ENCODE measurements at places on chromosomes 11 and 22.

DNA sequence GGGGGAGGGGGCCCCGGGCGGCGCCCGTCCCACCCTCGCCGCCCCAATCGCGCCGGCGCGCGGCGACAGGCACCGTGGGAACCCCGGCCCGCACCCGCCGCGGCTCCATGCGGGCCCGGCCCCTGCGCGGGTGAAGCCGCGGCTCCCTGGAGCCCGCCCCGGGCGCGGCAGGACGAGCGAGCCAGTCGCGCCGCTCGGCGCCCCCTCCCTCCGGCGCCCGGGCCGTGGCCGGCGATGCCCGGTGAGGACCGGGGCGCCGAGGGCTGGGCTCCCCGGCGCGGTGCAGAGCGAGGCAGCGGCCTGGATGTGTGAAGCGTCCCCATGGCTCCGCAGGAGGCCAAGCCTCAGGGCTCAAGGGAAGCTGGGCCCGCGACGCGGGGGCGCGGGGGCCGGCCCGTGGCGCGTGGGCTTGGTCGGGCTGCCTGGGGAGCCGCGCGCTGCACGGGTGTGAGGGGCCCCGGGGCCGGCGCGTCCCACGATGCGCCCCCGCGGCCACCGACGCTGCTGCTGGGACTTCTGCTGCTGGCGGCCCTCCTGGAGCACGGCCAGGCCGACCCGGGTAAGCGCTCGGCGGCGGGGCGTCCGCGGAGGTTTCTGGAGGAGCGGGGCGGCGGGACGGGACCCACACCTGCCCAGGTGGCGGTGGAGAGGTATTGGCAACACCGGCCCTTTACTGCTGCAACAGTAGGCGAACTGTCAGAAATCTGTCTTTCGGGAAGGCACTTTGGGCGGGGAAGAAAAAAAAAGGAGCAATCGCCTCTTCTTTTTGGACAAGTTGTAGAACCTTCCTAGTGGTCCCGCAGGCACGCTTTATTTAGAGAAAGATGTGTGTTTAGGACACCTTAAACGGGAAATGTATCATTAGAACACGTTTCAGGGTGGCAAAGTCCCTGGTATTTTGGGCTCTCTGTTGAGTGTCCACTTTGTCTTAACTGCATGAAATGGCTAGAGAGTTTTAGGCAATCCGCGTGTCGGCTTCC lies 119.4 kb downstream of the HIPK3 start:
- peak; percentile 19 for DNase-seq

DNA sequence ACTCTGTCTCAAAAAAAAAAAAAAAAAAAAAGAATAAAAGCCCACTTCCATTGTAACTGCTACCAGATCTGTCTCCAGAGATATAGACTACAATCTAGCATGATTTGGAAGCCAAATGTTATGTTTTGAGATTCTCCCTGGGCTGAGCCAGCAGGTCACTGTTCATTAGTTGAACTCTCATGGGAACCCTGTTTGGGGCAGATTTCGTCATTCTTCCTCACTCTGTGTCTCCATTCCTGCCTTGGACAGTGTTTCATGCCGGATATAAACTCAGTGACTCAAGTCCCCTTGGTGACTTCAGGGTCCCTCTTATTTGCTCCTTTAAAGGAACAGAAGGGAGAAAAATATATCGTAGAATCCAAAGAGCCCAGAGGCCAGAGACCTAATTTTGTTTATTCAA lies 378.1 kb downstream of the LARGE1 start:
- no peak for DNase-seq

DNA sequence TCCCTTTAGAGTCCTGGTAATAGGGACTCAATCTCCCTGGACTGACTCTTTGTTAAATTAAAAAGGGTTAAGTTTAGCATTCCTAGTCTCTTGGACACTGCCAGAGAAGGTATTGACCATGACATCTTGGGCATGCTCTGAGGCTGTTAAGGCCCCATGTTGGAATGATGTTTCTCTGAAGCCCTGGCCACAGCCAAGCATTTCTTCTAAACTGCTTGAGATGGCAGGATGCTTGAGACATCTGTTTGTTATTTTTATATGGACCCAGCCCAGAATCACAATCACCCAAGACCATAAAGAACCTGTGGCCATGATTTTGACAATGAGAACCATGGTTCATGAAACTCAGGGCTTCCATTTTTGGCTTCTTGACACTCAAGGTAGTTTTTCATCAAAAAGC lies 5.5 kb upstream of the ANKK1 start:
- DNase-seq, result no peak

DNA sequence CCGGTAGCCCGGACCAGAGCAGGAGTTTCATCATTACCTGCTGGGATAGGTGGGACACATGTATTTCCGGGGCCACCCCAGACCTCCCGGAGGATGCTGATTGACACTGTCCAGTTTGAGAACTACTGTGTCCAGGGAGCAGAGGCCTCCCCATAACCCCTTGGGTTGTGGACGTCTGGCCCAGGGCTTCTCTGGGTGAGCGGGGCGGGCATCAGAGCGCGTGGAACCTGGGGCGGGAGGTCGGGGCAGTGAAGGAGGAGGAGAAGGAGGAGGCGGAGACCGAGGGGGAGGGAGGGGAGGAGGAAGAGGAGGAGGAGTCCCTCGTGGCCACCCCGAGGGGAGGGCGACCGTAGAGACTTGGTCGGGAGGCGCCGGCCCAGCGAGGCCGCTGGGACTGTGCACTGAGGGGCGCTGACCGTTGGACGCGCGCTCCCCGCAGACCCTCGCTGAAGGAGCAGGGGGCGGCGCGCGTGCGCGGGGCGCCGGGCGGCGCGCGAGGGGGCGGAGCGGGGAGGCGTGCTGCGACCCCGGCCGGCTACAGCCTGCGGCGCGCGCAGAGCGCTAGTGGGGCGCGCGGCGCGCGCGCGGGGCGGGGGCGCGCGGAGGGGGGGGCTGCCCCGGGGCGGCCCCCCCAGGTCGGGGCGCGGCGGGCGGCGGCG lies at the start of gene GRK3:
TSS of gene GRK3 (plus strand) at position 356 of the 659 bp plus-strand sequence. CDS start 366 bp downstream, outside the sequence.
- DNase-seq, result peak; percentile 17

DNA sequence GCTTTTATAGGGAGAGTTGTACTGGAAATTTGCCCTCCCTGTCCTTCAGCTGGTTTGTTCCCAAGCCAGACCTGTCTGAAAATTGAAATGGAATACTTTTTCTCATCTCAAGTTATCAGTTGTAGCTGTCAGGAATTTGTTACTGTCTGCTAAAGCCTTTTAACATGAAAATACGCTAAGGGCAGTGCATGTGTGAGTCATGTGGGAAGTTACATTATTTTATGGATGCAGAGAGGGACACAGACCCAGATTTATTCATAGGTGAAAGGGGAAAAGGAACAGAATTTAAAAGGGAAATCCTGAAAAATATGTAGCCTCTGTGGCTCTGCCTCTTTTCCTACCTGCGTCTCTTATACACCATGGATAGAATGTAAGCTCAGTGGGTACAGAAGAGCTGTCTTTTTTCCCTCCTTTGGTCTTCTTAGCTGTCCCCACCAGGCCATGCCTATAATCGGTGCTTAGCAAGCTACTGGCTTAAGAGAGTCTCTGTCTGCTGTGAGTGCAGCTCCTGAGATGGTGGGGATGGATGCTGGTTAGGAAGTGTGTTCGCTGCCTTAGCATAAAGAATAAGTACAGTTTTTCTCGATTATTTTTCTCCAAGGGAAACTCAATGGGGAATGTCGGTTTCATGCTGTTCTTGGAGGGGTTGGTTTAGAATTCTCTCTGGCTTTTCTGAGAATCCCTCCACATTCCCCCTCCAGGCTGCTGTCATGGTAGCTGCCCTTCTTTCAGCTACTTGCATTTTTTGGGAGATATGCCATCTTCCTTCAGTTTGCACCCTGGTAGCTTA lies 166.8 kb downstream of the TEAD1 start:
- peak; percentile 45 for DNase-seq

GRCh38 chr11:17864478-17864941 lies 129.9 kb downstream of the KCNC1 start:
- peak; percentile 20 for DNase-seq

DNA sequence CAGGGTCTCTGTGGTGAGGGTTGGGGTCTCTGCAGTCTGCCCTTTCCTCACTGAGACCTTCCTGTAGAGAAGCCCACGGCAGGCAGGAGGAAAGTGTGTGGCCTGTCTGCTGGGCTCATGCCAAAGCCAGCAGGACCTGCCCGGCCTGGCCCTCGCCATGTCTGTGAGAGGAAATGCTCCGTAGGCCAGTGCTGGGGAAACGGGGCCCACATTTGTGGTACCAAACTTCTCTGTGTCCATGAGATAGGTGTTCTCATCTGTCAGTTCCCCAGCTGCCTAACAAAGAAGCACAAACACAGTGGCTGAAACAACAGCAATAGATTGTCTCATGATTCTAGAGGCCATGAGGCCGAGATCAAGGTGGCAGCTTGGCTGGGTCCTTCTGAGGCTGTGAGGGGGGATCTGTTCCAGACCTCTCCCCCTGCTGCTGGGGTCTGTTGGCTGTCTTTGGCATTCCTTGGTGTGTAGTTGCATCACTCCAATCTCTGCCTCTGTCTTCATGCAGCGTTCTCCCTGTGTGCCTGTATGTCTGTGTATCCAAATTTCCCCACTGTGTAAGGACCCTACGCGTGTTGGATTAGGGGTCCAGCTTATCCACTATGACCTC lies 772.5 kb downstream of the TBC1D22A start:
- DNase-seq, result no peak

DNA sequence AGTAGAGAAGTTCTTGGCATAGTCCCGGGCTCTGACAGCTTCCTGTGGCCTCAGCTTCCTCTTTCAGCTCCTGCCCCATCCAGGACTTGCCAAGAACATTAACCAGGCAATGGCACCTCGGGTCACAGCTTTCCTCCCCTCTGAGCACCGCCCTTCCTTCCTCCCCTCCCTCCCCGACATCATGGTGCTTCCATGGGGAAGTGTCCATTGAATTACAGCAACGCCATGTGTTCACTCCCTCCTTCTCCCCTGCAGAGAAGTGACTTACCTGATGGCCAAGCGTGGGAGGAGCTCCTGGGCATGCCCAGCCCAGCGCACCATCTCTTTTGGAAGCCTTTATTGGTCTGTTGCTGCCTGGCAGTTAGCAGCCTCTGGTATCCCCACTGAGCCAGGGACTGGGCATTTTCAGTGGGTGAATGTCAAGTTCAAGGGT lies 25.8 kb upstream of the DAGLA start:
- no peak for DNase-seq

DNA sequence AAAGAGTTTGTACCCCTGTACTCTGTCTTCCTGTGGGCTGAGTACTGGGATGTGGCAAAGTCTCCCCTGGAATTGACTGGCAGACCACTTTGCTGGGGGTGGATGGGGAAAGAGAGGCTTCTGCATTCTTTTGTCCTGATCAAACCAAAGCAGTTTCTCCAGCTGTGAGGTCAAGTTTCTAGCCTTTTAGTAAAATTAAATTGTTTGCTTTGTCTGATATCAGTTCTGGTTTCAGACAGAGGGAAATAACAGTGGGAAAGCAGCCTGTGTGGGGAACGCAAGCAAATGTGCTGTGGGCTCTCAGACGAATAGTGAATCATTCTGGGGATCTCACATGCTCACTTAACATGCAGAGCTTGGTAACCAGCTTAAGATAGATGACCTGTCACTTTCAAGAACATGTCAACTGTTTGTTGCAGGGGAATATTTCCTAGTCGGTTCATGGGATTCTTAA lies 151.6 kb downstream of the FAT3 start:
- DNase-seq, result no peak

DNA sequence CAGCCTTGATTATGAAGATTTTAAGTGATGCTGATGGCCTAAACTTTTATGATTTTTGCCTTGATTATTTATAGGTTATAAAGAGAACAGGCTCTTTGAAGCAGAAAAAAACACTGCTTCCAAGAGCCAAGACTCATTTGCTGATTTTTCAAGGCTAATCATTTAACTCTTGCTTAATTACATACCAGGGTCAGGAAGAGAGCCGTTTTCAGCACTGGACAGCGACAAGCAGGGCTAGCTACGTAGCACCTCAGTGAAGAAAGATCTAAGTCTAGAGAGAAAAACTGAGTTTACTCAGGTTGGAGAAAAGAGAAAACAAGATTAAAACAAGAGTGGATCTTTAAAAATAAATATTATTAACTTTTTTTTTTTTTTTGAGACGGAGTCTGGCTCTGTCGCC lies 615.4 kb upstream of the B3GAT1 start:
- peak; percentile 40 for DNase-seq

DNA sequence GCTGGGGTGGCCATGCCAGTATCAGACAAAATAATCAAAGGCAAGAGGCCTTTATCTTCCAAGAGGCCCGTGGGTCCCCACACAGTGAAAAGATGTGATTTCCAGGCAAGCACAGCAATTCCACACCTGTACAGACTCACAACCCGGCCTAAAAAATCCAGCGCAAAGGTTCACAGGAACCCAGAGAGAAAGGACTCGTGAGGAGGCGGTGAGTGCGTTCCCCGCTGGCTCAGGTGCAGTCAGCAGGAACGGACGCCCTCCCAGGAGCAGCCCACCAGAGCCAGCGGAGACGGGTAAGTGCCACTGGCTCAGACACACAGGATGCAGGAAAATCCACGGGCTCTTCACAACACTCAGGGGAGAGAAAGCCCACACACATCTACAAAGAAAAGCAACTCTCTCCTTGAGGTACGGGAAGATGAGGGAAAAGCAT lies 4.4 kb downstream of the TOLLIP start:
- no peak for DNase-seq

GRCh38 chr11:69518081-69518950 lies 36.9 kb downstream of the LINC01488 start:
- DNase-seq, result no peak

GRCh38 chr11:70552167-70553150 lies 154.1 kb downstream of the CTTN start:
- DNase-seq, result no peak

DNA sequence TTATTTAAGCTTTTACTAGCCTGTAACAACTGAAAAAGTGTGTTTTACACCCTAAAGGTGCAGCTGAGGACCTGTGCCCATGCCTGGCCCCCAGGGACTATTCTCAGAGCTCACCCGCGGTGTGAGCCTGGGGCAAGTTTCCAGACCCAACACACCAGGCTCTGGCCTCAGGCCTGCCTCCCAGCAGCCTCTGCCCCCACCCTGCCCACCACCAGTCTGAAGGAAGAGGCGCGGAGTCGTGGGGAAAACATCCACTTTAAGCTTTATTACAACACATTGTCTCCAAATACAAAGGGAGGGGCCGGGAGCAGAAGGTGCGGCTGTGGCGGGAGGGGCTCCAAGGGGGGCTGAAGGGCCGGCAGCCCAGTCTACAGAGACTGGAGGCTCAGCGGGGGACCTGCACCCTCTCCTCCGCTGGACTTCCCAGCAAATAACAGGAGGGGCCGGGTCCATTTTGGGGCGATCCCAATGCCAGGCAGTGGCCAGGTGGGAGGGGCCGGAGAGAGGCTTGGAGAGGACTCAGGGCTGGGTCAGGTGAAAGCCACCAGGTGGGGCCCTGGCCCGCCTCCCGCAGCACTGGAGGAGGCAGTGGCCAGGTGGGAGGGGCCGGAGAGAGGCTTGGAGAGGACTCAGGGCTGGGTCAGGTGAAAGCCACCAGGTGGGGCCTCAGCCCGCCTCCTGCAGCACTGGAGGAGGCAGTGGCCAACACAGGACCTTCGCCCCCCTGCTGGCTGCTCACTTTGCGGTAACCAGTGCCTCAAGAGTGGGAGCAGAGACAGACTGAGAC lies 18.1 kb downstream of the DUSP8 start:
- no peak for DNase-seq

DNA sequence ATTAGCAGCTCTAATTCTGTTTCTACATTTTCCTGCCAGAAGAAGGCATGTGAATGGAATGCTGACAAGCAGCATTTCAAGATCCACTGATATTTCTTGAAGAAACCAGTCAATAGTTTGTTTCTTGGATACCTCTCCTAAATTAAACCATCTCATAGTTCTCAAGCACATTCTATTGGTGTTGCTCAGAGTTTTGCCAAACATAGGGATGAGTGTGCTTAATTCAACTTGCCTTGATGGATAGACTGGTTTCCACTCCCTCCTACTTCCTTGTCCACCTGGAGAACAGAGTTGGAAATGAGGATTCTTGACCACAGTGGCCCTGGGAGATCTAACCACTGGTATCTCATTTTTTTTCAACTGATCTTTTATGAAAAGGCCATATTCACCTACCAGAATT lies 29.8 kb upstream of the DDX10 start:
- DNase-seq, result peak; percentile 9

GRCh38 chr22:36541831-36542411 lies 13.0 kb upstream of the EIF3D start:
- peak; percentile 88 for DNase-seq
